NCI-H2107 (cell line): ENCODE measurements at places on chromosomes 7 and 10.

DNA sequence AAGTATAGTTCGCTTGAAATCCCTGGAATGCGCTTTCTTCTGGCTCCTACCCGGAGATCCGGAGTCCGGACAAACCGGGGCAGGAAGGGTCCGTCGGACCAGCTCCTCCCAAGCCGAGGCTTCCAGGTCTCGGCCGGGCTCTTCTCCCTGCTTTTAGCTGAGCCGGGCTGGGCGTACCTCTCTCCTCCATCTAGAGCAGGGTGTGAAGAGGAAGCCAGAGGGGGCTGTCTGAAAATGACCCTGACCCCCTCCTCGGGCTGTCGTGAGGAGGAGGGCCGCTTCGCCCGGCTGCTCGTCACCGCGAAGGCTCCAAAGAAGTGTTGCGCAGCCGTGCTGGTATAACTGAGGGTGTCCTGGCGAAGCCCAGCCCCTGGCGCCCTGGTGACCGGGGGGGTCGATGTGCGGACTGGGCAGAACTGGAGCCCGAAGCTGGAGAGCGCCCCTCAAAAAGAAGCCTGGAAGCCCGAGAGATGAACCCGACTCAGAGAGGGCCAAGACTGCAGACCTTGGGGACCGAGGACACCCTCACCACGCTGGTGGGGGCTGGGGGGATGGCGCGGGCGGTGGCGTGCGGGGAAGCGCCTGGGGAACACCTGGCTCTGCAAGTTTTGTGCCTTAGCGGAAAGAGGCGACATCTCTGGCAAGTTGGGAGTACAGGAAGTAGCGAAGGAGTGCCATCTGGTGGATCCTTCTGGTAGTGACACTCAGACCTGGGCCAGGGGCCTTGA is 5.7 kb downstream of the KAZALD1 start:
- DNase-seq, result peak; percentile 8

- no peak for DNase-seq
These were observed 296.3 kb upstream of the SEMA3D start for GRCh38 chr7:85483177-85483576.

GRCh38 chr10:47379445-47379785 is 4.7 kb downstream of the ZNF488 start:
- no peak for DNase-seq

- no peak for DNase-seq
These were observed 64.4 kb downstream of the NRBF2 start for GRCh38 chr10:63197344-63198092.
